ENCODE measurements at places on chromosomes 6 and 20. TPM values are rescaled to one million over a fixed set of nuclear protein-coding genes. Genes with fewer than 3 reads are reported as not detected.

DNA sequence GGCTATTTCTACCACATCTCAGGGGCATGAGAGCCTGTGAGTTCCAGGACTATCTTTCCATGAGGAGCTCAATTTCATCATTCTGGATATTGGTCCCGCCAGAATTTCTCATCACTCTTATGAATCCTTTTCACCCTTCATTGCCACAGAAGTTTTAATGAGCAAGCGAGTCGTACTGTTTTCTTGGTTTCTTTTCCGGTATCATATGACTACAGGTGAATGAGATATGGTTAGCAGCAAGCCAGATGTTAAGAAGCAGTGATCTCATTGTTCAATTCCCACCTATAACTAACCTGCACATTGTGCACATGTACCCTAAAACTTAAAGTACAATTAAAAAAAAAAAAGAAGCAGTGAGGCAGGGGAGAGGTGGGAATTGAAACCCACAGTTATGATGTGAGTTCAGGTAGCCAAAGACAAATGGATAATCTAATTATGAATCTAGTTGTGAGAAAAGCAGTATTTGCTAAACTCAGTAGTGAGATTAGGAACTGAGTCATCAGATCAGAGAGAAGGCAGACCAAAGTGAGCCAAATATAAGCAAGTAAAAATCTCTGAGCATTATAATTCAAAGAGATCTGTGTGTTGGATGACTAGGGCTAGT is 78.0 kb upstream of the ELOVL5 start:
- DNase-seq, result no peak

- peak; percentile 19 for DNase-seq
Observed at GRCh38 chr6:45741437-45742171, 274.1 kb downstream of the CLIC5 start.

Gene TP53TG5
- not detected for total RNA-seq

Gene WFDC10B
- total RNA-seq, result not detected

DNA sequence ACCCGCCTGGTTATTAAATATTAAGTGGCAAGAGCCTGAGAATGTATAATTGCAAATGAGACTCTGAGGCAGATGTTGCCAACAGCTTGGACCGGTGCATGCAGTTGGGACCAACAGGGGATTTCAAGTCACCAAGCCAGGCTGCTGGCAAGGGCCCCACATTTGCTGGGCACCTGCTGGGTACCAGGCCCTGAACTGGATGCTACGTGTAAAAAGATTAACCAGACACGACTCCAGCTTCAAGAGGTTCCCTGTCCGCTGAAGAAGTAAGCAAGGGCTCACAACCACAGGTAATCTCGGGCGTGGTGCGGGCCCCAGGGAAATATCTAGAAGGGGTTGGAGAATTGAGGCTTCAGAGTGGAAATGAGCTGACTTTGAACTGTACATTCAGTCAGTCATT is 13.2 kb upstream of the SIRPA start:
- no peak for DNase-seq

Gene NKX2-2
- not detected for total RNA-seq

DNA sequence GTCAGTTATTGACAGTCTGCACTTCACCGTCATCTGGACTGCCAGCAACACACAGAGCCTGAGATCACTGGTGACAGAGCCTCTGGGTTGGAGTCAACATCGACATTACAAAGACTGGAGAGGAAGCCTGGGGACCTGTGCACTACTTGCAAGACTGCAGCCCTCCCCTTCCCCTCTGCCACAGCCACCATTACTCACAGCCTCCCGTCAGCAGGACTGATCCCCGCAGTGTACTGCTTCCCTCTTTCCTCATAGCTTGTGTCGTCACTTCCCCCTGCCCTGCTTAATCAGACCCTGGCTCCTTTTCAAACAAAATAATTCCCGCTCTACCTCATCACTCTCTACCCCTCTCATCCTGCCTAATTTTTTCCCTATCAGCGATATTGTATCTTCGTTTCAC is 235.5 kb upstream of the KCNQ5 start:
- no peak for DNase-seq

DNA sequence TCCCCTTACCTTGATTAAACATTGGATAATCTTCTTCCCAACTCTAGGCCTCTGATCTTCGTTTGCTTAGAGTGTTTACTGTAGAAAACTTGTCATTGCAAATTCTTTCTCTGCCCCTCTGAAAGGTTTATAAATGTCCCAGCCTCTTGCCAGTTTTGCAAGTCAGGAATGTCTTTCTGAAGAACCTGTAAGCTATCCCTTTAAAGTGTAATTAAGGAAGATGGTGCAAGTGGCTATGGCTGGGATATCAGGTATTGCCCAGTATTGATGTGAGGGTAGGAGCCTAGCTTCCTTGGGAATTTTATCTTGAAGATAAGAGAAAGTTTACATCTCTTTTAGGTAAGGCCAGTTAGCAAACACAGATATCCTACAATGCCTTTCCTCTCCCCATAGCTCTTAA is 211.0 kb upstream of the RIMS1 start:
- no peak for DNase-seq

Gene PLAGL2
- total RNA-seq, result 42.9 TPM

DNA sequence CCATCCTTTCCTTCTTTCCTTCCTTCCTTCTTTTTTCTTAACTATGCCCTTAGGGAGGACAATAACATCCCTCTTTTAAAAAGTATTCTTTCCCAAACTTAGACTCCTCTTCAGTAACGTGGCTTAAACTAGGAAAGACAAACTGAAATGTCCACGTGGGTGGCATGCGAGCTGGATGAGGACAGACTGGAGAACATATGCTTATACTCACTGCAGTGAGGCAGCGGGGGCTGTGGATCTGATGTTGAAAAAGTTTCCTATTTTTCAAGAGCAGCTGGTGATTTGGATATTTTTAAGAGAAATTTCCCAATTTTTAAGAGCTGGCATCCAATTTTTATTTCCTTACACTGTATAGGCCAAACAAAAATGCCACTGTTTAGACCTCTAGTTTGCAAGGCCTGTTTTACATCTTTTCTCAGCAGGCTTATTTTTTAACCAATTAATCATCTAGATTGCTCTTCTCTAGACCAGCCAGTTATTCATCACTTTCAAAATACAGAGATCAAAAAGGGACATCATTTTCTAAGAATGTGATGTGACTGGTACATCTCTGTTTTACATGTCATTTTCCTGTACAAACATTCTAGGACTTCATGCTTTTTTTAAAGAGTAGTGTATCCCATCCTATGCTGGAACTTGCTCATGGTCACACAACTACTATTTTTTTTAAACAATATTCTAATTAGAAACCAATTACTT is 226.5 kb downstream of the BTBD9 start:
- DNase-seq, result no peak

- no peak for DNase-seq
Observed at GRCh38 chr6:147194652-147195411, 9.4 kb upstream of the STXBP5 start.

Gene OOEP
- total RNA-seq, result not detected

GRCh38 chr6:160300076-160300695 is 41.6 kb upstream of the SLC22A2 start:
- no peak for DNase-seq

DNA sequence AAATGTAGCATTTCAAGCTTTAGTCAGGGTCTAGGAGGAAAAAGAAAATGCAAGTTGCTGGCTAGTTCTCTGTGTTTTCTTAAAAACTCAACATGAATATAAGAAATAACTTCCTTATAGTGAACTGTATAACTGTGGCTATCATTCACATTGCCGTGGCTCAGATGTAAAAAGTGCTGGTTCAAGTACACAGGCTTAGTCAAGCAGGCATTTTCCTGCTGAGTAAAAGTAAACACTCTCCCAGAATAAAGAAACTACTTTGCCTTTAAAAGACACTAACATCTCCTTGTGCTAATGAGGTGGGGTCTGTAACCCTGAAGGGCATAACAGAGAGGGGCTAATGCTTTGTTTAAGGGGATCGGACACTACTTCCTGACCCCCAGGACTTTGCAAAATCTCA is 3.3 kb downstream of the ATP5F1E start:
- no peak for DNase-seq

GRCh38 chr6:111534231-111534751 is 51.3 kb upstream of the REV3L start:
- DNase-seq, result no peak

- no peak for DNase-seq
Observed at GRCh38 chr6:48766349-48766748, 655.4 kb upstream of the PTCHD4 start.

- DNase-seq, result no peak
Observed at GRCh38 chr20:34066476-34067090, 45.5 kb downstream of the EIF2S2 start.

Gene C6orf163
- 3.0 TPM for total RNA-seq

DNA sequence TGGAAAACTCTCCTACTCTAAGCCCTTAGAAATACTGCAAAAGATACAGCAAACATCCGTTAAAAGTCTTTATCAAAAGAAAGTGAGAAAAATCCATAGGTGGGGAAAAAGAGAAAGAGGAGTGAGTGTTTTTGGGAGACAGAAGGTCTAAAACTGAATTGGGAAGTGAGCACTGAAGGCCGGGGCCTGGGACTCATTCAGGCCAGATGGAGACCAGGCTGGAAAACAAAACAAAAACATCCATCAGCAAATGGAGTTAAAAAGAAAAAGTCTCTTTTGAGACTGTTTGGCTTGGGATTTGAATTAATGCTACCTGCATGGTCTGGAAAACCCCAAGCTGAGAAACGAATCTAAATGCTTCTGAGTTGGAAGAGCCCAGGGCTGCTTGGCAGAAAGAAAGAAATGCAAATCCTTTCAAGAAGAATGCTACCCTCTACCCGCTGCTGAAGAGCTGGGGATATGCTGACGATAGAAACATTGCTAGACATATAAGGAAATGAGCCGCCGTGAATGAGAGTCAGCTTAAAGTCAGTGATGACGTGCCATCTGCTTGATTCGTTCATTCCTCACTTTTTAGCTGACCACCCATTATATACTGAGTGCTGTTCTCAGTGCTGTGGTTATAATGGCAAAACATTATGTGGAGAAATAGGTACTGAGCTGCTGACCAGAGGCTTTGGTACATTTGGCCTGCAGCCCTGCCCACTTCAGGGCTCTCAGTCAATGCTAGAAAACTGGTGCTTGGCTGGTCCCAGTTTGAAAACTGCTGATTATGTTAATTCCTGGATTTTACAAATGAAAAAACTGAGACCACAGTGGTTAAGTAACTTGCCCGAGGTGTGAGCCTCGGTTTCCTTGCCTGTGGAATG is 28.0 kb upstream of the TULP4 start:
- DNase-seq, result no peak

DNA sequence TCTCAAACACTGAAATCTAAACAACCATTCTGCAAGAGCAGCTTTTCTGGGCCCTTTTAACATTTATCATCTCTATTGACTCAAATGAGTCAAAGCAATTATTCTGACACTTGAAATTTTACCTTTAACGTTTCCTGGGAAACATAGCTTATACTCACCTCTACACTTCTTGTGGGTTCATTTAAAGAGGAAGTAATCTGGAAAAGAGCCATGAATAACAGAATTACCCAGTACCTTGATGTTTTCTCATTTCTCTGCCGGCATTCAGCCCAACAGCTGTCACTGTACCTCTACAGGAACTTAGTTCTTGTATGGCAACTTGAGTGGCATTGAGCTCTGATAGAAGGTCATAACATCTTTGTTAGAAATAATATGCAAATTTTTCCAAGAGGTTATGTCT is 272.2 kb downstream of the KCNQ5 start:
- DNase-seq, result no peak

GRCh38 chr6:31655349-31656237 is at the start of gene APOM:
TSS of gene APOM (plus strand) at chr6:31655894. CDS start at chr6:31655967, 73 bp downstream.
- no peak for DNase-seq

DNA sequence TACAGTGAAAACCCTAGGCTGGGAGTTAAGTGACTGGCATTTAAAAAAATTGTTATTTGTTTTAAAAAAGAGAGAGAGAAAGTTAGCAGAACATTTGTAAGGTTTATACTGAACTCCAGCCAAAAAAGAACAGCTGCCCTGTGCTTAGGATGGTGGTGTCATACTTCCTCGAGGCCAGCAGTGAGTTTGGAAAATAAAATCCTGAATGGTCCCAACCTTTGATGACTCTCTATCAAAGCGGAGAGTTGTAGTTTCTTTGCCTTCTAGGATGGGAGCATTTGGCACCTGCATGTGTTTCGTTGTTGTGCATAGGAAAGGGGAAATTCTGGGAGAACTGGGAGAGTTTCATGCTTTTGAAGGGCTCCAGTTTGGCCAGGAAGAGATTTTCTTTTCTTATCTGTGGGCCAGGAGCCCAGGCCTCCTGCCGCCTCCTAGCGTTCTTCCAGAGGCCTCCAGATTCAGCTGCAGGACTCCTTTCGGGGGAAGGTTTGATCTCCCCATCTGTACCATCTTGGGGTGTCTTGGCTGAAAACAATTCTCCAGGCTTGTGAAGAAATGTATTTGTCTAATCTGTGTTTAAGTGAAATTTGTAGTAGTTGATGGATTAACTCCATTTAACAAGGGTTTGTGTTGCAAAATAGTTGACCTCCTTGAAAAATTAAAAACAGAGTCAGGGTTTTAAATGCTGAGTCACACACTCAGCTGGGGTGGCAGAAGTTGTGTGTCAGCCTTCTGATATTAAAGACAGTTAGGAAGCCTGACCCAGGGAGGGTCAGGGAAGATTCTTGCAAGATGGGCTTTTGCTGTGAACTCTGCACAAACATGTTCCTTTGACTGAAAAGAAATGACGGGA is 63.4 kb downstream of the TXNDC5 start:
- DNase-seq, result no peak

Gene RFX6
- not detected for total RNA-seq

GRCh38 chr6:89311530-89311852 is 3.6 kb downstream of the GABRR2 start:
- no peak for DNase-seq

- DNase-seq, result no peak
Observed at GRCh38 chr20:48158014-48158413, 372.7 kb upstream of the SULF2 start.

GRCh38 chr20:4855555-4855954 is 133.8 kb downstream of the PRND start:
- no peak for DNase-seq

- DNase-seq, result no peak
Observed at GRCh38 chr6:43936476-43936875, 166.5 kb downstream of the VEGFA start.

- no peak for DNase-seq
Observed at GRCh38 chr6:123764722-123765121, 38.9 kb upstream of the NKAIN2 start.

GRCh38 chr20:40506537-40506939 is 182.5 kb downstream of the MAFB start:
- DNase-seq, result no peak

Gene RSPO3
- not detected for total RNA-seq

- DNase-seq, result peak; percentile 28
Observed at GRCh38 chr6:33392595-33392948, 949 bp downstream of the KIFC1 start.

DNA sequence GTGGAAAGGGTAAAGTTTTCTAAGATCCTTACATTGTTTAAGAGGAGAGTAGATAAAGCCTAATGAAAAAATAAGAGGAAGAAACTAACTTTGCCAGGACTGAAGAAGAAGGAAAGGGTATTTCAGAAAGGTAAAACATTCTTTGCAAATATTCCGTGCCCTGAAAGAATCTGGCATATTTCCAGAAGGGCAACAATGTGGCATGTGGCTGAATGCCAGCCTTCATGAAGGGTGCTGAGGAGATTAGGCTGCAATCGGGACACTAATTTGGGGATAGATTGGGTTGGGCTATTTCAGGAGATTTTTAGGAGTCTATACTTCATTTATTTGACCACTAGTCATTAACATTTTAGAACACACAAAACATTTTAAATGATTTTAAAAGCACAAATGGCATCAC is 16.2 kb upstream of the UFL1 start:
- no peak for DNase-seq

All from OCI-LY7 (cell line).